ENCODE measurements at places on chromosomes 2 and 18.

DNA sequence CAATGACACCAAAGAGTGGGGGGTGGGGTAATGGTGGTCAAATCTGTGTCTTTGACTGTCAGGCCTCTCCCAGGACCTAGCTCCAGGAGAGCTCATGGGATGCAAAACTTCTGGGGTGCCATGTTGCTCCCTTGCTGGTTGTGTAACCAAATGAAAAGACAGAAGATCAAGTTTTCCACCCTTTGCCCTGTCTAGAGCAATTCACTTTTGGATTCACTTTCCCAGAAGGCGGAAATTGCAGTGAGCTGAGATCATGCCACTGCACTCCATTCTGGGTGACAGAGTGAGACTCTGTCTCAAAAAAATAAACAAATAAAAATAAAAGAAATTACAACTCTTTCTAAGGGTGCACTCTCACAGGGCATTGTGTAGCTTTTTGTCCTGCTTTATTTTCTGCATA, 34.9 kb upstream of the PLA2R1 start:
- no peak for DNase-seq

DNA sequence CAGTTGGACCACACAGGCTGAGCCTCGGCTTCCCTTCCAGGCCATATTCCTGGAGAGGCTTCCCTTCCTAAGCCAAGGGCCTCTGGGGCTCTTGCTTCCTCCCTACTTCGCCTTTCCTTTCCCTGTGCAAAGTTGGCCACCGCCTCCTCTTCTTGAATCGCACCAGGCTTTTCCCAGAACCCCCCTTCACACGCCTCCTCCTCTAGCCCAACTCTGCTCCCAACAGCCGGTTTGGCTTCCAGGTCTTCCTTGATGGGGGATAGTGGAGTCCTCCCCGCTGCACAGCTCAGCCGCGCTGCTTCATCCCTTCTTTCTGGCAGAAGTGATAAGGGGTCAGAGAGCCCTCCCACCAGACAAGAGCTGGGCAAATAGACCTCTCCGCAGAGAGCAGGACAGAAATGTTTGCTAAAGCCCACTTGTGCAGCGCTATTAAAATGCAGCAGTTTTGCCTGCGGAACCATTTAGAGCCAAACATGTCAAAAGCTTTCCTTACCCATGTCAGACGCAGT, 56.4 kb downstream of the SNORC start:
- no peak for DNase-seq

- no peak for DNase-seq
Measured at GRCh38 chr2:63121055-63121834, 70.6 kb downstream of the OTX1 start.

DNA sequence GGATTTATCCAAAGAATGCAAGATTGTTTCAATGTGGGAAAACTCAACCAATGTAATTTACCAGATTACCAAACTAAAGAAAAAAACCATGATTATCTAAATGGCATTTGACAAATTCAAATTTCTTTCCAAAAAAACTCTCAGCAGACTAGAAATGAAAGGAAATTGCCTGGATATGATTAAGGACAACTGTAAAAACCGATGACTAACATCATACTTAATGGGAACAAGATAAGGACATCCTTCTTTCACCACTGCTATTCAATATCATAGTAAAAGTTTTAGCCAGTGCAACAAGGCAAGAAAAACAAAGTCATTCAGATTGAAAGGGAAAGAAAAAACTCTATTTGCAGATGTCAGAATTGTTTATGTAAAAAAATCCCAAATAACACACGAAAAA, 4.4 kb upstream of the CCDC150 start:
- no peak for DNase-seq

DNA sequence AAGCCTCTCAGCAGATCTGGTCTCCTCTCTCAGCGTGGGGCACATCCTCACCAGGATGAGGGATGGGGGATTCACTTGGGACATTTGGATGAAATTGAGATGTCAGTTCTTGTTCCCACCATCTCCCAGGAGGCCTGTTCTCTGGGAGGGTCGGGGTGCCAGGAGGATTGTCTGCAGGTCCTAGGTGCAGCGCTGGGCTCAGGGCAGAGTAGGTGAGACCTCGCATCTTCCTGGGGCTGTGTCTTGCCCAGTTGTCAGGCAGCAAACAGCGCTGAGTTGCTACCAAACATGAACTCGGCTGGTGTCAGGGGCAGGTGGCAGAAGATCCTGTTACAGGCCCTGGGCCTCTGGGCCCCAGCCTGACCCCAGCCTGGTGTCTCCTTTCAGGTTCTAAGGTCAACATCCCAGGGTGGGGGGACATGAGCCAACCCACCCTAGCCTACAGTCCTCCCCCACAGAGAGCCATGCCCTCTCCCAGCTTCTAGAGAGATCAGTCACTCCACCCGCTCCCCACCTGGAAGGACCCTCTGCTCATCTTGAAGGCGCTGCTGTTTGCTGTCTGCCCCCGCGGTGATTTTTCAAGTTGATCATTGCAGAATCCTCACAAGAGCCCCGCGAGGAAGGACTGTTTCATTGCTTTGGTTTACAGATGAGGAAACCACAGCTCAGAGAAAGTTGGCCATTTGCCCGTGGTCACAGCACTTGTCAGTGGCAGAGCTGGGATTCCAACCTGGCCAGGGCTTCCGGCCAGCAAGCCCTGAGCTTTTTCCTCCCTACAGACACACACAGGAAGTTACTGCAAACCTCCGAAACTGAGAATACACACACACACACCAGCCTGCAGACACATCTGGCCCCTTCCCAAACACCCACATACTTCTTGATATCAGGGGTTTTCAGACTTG, 83.9 kb downstream of the STPG4 start:
- peak; percentile 38 for DNase-seq

All from NCI-H2029 (cell line).